ENCODE measurements at places on chromosomes 1 and 21.

DNA sequence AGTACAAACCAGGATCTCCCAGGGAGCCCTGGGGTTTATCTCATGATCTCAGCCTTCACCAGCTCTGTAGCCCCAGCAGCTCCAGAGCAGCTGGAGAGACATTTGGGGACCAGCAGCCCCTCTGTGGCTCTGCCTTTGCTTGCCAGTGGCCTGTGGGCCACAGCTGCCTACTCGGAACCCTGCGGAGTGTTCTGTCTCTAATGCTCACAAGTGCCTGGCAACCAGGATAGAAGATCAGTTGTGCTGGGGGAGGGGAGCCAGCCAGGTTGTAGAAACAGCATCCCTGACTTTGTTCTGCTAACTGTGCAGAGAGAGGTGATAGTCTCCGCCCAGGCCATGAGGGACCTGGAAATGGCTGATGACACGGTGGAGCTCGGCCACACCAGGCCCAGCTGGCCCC, 50.9 kb upstream of the KCNJ15 start:
- no peak for DNase-seq

GRCh38 chr1:241270016-241270415, 87.0 kb downstream of the RGS7 start:
- DNase-seq, result no peak

DNA sequence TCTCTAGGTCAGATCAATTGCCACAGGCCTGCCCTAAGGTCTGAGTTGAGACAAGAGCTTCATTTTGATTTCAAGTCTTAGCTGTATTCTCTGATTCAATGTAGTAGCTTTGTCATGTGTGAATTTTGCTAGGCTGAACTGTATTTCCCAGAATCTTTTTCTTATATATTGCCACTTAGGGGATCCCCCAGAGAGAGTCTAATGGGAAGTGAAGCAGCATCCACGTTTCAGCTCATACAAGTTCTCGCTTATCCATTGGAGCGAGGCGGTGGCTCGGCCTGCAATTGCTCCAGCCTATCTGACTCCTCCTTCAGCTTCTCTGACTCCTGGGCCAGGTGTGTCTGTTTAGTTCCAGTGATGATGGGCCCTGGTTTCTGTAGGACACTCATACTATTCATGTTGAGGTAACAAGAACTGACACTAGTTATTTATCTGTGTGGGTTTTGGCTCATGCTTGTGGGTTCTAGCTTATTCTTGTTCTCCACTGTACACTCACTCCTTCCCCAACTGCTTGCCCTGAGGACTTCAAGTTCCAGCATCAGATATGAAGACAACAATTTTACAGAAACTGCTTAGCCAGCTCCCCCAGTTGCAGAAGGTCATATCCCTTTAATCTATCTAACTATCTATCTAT, 48.2 kb downstream of the TBX19 start:
- DNase-seq, result no peak

GRCh38 chr1:197440715-197441114, 172.7 kb downstream of the CRB1 start:
- no peak for DNase-seq

- DNase-seq, result no peak
Measured at GRCh38 chr1:217585577-217585976, 45.3 kb downstream of the GPATCH2 start.

GRCh38 chr1:94958081-94958480, 31.2 kb upstream of the CNN3 start:
- DNase-seq, result no peak

DNA sequence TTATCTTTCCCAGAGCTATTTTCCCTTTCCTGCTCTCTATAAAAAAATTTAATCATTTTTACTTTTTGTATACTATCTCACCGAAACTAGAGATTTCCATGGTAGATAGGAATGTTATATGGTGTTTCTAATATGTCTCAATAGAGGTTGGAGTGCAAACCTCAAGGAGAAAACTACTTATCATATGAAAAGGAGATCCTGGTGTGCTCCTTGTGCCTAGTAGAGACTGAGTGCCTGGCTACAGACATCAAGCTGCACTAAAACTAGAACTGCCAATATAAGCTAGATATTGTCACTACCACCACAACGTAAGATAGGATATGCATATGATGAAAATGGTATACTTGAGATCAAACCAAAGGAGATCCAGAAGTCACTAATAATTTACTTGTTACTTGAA, 67.0 kb downstream of the RGS18 start:
- DNase-seq, result no peak

DNA sequence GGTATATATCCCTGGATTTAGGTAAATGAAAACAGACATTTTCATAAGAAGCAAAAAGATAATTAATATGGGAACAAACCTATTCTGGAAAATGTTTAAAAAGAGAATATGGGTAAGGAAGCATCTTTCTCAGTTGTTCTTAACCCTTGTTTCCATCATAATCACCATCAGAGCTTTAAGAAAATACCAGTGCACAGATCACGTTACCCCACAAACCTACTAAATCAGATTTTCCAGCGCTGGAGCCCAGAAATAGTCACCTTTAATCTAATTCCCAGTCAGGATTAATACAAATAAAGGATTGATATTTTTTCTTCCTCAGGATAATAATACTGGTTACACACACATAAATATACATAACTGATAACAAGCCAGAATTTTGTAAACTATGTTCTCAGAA, 44.6 kb downstream of the PTPRC start:
- DNase-seq, result no peak

DNA sequence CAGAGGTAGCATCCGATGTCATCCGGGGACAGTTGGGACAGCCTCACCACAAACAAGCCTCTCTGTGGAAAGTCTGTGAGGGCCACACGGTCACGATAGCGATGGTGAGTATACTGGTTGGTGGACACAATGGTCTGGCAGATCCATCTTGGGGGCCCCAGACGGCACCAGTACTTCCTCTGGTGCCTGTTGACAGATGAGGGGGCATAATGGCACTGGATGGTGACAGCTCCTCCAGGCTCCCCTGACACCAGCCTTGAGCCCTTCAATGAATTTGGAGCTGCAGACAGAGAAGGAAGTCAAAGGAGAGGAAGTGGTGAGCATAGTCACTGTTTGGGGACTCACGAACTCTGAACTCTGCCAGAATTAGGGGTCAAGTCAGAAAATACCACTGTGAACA, 8.0 kb downstream of the FCAMR start:
- DNase-seq, result no peak

DNA sequence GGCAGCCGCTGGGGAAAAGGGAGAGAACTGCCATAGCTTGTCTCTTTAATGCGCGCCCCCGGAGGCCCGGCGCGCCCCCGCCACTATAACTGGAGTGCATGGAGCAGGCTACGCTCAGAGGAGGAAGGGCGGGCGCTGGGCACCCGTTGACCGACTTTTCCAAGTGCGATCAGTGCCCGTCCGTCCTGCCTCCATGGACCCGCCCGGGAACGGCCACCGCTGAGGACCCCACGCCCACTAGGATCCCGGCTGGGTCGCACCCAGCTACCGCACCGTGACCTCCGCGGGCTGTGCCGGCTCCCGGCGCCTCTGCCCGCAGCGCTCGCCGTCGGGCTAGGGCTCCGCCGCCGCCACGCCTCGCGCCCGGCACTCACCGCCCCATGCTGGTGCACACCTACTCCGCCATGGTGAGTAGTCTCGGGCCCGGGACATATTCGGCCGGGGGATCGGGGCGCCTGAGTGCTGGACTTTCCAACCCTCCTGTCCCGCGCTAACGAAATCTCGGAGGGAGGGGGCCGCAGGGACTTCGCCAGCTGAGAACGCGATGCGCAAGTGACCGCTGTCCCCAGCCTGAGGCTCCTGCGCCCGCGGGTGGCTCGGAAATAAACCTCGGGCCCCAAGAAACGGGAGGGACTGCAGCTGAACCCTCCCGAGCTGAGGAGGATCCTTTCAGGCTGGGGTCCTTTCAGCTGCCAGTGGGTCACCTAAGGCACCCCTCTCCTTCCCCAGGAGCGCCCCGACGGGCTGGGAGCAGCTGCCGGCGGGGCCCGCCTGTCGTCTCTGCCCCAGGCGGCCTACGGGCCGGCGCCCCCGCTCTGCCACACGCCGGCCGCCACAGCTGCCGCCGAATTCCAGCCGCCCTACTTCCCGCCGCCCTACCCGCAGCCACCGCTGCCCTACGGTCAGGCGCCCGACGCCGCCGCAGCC, at the start of gene TFAP2E:
Gene TFAP2E, plus strand, starts transcription at position 117 of the 927 bp plus-strand sequence. Its CDS starts 264 bp downstream, at position 381.
- no peak for DNase-seq

DNA sequence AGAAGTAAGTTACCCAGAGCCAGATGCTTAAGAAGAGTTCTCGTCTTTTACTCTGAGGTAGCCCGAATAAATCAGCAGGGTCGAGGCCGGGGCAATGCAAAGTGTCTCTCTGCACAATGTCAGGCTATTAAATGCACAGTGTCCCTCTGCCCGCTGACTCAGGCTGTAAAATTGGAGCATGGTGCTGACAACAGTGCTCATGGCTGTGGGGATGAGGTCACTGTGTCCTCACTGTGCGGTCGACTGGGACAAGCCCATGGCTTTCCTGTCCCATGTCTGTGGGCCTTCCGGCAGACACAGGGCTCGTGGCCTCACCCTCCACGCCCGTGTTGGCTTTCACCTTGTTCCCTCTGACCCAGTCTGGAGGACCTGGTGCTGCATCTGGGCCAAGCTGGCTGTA, 14.6 kb upstream of the SLC2A1 start:
- no peak for DNase-seq

DNA sequence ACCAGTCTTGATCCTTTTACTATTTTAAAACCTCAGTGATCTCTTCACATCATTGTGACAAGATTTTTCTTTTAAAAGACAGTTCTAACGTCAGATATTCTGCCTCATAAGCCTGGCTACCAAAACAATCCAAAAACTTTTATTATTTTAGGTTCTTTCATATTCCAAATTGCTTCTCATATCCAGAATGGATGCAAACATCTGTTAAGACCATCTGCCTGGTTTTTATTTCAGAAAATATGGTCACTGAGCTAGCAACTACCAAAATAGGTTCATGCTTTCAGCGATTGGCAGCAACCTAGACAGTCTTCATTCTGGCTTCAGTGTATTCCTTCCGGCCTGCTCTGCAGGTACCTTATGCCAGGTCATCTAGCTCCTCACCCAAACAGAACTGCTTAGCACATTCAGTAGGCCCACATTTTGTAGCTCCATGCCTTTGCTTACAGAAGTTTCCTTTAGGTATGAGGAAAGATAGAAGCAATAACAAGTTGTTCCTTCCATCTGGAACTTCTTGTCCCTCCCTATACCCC, 59.0 kb upstream of the CACYBP start:
- no peak for DNase-seq

- DNase-seq, result no peak
Measured at GRCh38 chr1:24297187-24297851, 21.8 kb upstream of the GRHL3 start.

DNA sequence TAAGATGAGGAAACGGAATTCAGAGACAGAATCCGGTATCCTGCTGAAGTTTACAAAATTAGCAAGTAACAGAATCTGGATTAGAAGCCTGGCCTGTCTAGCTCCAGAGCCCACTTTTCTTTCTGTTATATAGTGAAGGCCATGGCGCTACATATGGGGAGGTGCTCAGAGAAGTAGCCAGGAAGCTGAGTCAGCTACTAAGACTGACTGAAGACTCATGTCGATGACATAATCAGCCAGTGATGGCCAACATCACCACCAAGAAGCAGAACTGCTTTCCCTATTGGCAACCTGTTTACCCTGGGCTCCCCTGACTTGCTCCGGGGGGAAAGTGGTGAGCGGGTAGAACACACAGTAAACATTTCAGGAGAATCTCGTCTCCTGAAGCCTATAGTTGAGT, 18.8 kb downstream of the LRRC52 start:
- no peak for DNase-seq

GRCh38 chr1:182639330-182639729, 35.1 kb upstream of the RGS16 start:
- DNase-seq, result no peak

DNA sequence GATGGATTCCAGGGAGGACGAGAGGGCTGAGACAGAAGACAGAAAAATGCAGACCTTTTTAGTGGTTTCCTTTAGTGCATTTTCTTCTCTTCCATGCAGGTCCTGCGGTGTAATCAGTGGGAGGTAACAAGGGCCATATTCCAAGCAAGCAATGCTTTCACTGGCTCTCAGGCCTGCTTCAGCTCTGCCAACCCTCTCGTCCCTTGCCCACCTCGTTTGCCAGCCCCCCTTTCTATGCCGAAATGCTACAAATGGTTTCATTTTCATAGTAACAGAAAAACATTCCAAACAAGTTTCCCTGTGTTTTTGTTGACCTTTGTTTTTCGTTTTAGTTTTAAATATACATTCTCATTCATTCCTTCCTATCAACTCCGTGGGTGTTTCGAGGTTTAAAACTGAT, 443.1 kb downstream of the TTLL7 start:
- no peak for DNase-seq

DNA sequence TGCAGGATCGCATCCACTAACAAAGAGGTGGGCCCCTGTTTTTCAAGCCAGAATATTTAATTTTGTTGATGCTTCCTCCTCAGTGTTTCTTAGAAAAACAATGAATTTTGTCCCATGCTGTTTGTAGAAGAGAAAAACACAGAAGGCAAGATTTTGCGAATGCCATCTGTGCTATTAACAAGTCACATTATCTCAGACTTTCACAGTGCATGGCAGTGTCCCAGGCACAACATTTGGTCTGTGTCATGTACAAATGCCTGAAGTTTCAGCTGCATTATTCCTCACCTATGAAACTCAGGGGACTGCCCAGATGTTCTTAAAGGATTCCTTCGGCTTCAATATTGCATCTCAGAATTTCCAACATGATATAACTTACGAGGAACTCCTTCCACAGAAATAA, 99.6 kb upstream of the ZC3H11B start:
- no peak for DNase-seq

DNA sequence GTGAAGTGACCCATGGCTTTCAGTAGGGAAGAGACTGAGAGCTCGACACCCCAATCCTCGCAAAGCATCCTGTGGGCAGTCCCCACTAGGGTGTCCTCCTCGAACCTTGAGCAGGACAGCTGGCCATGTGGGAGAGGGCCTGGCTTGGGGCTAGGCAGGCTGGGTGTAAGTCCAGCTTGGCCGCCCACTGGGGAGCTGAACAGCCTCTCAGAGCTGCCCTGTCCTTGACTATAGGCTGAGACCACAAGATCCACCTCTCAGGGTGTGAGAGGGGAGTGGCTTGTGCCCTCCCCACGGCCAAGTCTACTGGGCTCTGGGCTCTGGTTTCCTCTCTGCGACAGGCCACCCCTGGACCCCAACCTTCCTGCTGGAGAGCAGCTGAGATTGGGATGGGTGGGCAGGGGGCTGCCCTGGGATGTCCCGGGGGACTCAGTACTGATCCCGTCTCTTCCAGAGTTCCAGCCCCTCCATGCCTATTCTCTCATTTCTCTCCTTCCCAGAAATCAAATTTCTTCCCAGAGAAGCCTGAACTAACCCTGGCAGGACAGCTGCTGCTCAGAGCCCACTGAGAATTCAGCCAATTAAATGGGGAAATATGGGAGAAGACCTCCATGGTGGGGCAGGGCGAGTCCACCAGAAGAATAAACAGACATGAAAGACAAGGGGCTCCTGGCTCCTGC, 282.9 kb downstream of the PTPRU start:
- DNase-seq, result no peak

- DNase-seq, result no peak
Measured at GRCh38 chr1:205326812-205327466, 5.4 kb upstream of the NUAK2 start.

DNA sequence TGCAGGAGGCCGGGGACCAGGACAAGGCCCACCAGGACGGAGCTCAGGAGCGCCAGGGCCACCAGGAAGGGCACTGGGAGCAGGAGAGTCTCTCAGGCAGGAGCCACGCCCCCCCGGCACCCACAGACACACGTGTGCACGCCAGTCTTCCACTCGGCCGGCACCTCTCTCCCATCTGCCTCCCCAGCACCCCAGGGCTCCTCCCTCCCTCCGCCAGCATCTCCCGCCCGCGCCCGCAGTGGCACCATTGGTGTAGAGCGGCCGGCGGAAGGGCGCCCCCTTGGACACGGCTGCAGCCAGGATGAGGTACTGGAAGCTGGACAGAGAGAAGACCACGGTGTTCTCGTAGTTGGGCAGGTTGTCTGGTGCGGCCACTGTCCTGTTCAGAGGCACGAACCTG, 6.1 kb upstream of the MFAP2 start:
- no peak for DNase-seq
